Choroid plexus epithelial cell (primary cell): ENCODE measurements at places on chromosomes 7 and 10.

DNA sequence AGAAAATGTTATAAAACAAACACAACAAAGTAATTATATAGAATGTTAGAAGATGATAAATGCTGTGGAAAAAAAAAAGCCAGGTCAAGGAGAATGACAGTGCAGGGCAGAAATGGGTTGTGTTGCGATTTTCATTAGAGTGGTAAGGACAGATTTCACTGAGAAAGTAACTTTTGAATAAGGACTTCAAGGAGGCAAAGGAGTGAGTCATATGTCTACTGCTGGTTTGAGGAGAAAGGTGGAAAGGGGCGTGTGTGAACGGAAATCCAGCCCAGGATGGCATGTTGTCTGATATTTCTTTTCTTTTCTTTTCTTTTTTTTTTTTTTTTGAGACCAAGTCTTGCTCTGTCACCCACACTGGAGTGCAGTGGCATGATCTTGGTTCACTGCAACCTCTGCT, 12.3 kb upstream of the DLD start:
- DNase-seq, result no peak

DNA sequence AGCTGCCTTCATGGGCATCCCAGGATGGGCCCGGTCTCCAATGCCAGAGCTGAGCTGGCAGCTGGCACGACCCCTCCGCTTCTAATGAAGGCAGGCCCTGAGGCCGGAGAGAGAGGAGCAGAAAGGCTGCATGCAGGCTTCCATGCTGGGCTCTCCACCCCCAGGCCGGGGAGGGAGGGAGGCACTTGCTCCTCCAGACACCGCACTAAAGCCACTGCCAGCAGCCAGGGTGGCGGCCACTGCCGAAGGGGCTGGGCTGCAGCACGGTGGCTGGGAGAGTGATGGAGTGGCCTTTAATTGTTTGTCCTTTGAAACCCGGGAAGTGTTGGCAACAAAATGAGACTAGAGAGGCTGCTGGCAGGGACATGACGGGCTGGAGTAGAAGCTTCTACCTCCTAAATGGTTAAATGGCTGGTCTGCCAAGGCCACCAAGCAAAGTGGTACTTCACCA, 236.5 kb downstream of the SKAP2 start:
- no peak for DNase-seq

DNA sequence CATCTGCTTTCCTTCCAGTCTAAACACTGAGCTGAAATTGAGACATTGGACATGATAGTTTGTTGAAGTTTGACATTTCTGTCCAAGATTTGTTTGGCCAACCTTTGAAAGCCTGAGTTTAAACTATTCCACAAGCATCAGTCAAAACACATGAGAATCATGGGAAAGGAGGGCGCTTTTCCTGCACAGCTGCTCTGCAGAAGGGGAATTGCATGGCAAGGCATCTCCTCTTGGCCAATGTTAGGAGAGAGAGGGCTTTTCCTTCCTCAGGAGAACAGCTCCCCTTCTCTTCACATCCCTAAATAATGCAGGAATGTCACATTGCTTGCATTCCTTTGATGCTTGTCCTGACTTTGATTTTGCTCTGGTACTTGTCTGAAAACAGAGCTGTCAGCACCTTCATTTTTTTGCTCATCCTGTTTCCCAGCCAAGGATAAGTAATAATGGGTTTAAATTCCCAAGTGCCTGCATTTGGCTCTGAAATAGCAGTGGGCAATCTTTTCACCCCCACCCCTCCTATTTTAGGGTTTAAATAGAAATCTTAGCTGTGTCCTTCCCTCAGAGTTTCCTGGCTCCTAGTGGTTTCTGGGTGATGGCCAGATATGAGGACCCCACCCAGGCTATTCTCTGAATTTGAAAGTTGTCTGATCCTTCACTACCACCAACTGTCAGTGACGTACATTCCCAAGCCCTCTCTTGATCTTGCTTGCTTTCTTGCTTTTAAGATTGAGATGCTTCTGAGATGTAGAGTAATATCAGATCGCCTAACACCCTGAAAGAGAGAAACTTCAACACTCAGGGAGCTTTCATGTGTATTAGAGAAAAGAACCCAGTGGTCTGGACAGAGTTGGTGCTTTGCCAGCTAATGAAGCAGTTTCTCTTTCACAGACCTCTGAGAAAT, 75.2 kb upstream of the NPVF start:
- DNase-seq, result peak; percentile 11

DNA sequence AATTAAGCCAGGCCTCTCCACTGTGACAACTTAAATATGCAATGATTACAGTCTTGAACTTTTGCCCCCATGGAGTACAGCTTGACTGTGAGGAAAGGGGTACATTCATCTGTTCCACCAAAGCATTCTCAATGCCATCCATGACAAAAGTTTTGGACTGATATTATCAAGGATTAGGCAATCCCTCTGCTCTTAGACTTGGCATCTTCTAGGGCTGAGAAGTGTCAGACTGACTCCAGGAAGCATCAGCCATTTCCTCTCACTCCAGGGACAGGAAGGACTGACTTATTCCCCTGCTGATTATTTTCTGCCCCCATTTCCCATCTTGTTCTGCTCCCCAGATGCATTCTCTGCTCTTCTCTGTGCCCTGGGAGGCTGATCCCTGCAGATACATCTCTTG, 69.7 kb downstream of the ZNF365 start:
- DNase-seq, result no peak

DNA sequence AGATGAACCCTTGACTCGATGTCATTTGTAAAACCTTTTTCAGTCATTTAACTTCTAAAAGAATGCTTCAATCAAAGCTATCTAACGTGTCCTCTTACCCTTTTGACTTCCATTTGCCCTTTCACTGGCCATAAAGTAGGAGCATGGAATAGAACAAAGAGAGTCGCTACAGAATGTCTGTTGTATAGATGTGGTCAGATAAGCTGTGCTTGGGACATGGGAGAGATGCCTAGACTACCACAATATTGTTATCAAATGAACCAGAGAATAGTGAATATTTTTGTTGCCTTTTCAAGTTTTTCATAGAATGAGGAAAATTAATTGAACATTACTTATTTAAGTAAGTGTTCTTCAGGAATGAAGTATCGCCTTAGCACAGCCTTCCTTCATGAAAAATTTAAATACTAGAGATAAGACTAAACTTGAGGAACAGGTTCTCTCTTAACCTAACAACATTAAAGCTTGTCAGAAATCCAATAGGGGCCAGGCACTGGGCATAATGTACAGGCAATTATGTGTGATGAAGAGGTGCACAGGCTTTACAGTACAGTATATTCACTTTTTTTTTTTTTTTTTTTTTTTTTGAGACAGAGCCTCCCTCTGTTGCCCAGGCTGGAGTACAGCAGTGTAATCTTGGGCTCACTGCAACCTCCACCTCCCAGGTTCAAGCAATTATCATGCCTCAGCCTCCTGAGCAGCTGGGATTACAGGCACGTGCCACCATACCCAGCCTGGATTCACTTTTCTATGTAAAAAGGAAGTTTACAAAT, 7.5 kb upstream of the KMT2E start:
- DNase-seq, result no peak

- DNase-seq, result no peak
Measured at GRCh38 chr7:98795741-98796493, 73.9 kb downstream of the TMEM130 start.

GRCh38 chr7:80181411-80181810, 46.8 kb downstream of the GNAI1 start:
- no peak for DNase-seq

DNA sequence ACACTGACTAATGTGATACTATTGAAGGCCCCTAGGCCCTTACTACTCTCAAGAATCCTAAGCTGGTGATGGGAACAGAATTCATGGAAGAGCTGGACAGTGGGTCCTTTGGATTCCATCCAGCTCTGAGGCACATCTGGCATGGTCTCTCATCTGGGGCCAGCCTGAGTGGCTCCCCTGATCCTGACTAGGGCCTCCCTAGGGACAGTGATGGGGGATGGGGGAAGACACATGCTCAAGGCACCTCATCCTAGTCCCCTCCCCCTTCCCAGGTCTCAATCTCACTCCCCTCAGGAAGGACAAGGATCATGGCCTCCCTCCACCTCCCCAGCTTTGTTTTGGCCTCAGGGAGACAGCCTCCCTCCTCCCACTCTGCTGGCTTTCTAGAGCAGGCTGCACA, 1.8 kb downstream of the KCNIP2 start:
- no peak for DNase-seq

DNA sequence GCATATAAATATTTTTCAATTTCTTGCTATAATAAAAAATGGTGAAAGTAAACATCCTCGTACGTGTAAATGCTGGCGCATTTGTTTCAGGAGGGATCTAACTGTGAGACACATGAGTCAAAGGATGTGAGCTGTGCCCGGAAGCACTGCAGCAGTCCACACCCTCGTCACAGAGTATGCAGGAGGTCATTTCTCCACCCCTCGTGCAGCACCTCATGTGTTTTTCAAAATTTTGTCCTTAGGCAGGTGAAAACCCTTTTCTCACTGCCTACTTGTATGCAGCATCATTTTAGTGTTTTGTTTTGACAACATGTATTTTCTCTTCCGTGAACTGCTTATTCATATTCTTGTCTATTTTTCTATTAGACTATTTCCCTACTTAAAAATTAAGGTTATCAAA, 162.7 kb downstream of the AVL9 start:
- peak; percentile 84 for DNase-seq

GRCh38 chr7:107711301-107711700, 32.6 kb upstream of the CBLL1 start:
- peak; percentile 54 for DNase-seq

DNA sequence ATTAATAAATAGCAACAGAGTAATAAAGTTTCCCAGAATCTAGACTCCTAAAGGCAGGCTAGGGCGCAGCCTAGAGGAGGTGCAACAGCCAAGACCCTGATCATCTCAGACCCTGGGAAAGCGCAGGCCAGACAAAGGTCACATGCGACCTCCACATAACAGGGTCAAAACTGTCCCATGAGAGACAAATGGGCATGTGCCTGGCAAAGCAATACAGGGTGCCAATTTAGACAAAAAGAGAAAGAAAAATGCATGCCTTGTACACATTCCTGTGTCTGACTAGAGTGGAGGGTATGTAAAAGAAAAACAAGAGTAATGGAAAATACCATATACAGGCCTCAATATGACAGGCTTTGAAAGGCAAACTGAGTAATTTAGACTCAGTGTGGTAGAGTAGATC, 22.2 kb downstream of the MPP7 start:
- peak; percentile 21 for DNase-seq

DNA sequence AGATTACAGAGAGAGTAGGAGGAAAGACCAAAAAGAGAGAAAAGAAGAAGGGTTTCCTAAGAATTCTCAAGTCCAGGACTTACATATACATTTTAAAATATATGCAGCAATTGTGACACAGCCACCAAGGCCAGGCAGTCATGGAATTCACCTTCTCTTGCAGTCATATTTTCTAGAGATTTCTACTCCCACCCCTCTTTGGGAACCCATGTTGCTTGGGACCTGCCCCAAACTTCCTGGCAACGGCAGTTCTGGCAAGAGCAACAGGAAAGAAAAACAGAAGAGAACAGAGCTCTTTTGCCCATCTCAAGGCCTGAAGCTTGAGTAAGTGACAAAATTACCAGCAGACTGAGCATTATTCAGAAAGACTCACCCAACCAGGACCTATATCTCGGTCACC, 128.3 kb upstream of the ASAH2 start:
- DNase-seq, result no peak

DNA sequence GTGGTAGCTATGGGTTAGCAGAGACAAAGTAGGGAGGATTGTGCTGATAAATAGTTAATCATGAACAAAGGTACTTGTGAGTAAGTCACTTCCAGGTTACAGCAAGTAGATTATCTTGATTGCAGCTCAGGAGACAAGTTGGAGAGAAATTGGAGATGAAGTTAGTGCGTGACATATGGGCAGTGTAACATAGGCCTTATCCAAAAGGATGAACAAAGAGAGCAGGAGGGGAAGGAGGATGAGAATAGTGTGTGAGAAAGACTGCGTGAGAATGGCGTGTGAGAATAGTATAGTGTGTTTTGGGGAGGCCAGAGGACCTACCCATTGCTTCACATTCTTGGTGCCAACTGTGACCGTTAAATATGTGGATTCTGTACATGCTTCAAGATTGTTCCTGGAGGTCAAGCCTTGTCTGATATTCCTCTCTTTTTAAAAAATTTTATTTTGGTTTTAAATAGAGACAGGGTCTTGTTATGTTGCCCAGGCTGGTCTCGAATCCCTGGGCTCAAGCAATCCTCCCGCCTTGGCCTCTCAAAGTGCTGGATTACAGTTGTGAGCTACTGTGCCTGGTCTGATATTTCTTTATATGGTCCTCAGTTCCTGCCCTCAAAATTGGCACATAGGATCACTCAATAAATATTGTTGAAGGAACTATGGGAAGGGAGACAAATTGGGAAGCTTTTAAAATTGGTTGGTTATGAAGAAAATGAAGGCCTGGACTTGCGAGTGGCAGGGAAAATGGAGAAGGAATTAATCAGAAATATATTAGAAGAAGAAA, 3.2 kb downstream of the VCL start:
- DNase-seq, result no peak

- no peak for DNase-seq
Measured at GRCh38 chr10:17046989-17047388, 82.6 kb downstream of the CUBN start.

DNA sequence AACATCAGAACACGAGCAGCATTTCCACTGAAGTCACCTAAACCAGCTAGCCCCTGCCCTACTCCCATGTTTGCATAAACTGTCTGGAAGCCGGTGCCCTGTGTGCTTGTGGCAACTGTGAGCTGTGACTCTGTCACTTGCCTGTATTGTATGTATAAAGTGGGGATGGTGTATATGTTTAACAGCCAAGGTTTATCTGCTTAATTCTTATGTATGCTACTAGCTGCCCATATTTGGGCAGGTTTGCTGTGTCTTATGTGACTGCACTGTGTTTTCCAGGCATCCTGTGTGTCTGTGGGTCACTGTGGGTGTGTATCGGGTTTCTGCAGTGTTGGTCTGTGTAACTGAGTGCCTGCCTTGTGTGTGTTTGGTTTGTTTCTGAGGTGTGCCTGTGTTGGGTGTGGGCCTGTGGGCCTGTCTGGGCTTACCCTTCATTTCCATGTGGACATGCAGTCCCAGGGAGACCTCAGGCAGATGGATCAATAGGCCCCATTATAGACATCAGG, 9.3 kb downstream of the LBX1 start:
- no peak for DNase-seq

DNA sequence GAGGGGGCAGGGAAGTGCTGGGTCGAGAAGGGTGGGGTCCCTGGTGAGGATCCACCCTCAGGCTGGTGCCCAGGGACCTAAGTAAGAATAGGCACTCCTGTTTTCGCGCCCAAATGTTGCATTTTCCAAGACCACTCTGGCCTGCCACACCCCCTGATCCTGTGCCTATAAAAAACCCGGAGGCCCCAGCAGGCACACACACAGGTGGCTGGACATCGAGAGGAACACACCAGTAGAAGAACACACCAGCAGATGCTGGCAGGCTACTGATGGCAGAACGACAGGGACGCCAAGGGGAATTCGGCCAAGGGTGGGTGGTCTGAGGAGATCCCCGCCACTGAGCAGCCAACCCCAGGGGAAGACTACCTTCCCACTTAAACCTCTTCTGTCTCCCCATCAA, 633.9 kb upstream of the POT1 start:
- DNase-seq, result no peak

DNA sequence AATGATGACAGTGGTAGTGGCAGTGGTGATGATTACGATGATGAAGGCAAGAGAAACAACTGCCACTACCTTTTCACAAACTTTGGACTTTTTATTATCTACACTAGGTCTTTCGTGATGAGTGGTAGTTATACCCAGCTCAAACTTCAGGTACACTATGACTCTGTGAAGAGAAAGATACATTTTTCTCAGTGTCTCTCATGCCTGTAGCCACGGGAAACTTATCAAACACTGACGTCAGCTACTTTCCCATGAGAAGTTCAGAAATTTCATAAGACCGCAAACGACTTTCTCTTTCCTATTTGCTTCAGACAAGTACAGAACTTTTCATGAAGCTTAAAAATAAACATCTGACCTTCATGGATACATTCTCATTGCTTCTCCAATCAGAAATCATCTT, 57.0 kb downstream of the CALD1 start:
- peak; percentile 92 for DNase-seq
